ENCODE measurements at places on chromosomes 12 and 14. TPM values are rescaled to one million over a fixed set of nuclear protein-coding genes. Genes with fewer than 3 reads are reported as not detected.
A peak's percentile ranks its signal among the peaks of the same experiment; 100 is the strongest.

GRCh38 chr14:65332141-65332871, 80.2 kb upstream of the FUT8 start:
- DNase-seq = no peak

DNA sequence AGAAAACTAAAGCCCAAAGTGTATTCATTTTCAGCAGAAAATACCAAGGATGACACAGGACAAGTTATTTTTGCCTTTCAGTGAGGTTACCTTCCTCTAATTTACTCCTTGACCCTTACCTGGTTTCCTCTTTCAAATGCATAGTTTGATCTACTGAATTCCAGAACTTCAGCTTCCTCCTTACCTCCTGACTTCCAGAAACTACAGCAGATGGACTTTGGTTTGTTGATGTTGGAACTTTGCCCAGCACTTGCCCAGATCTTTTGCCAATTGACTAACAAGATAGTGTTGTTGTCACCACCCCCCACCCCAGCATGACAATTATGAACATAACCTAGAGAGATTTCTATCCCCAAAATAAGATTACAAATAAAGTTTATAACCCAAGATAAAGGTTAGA, 63.2 kb downstream of the NAV3 start:
- peak; percentile 44 for DNase-seq

GRCh38 chr14:70718383-70719118, 76.8 kb downstream of the TTC9 start:
- no peak for DNase-seq

DNA sequence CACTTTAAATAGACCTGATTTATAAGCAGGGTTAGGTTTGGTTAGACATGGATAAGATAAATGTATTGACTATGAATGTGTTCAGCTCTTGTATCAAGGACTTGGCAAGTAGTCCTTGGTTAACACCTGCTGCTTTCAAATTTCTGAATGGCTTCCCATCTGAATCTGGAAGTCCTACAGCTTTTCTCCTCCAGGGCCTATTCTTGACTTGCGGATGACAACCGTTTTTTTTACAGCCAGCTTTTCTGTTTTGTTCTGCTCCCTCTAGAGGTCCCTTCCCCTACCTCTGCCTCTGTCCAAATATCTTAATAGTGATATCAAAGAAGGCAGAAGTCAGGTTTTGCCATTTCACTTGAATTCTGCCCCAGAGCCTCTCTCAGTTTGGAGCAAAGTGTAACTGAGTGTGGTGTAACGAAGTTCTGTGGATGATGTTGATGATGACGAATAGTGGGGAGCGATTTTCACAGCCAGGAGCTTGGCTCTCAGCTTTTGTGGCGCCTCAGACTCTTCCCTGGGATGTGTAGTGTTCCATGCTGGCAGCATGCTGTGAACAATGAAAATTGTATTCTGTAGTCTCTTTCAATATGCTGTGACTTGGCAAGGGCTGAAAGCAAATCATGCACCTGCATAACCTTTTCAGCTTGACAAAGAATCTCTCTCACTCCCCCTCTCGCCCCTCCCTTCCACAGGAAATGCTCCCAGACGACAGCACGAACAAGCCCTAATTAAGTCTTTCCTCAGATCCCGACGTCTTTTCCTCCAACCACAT, 5.0 kb upstream of the SLC4A8 start:
- DNase-seq = no peak

The DAO gene
- total RNA-seq = not detected

The SLC25A21 gene
- total RNA-seq = 2.2 TPM

The ACSM4 gene
- total RNA-seq = not detected

- DNase-seq = no peak
Measured at GRCh38 chr12:14769466-14769968, 33.8 kb downstream of the WBP11 start.

DNA sequence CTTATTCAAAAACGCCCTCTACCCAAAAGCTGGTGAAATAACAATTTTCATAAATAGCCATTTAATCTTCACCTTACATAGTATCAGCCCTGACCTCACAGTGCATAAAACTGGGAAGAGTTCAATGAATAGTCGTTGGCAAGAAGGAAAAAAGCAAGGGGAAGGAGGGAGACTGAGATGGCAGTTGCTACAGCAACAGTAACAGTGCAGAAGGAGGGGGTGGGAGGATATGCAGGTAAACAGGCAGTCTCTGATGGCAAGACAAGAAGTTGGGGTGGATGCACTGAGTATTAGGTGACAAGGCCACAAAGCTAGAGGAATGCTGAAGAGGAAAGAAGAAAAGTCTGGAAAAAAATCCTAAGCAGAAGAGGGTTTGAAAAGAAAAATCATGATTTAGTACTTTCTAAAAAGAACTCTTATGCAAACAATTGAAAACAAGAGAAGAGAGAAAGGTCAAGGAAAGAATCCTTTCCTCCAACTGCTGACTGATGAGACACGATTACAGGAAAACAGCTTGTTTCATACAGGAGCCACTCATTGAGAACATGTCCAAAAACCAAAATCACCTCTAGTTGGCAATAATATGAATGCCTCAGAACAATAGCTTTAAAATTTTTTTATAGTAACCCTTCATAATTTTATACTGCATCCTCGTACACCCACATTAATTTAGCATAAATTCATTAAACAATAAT, 56.0 kb downstream of the DCAF5 start:
- no peak for DNase-seq

DNA sequence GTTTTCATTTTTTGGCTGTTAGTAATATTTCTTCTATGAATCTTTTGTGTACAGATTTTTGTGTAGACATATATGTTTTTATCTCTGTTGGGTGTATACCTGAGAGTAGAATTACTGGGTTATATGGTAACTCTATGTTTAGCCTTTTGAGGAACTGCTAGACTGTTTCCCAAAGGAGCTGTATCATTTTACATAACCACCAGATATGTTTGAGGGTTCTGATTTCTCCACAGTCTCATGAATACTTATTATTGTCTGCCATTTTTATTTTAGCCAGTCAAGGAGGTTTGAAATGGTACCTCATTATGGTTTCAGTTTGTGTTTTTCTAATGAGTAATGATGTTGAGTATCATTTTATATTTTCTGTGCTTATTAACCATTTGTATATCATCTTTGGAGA, 1.9 kb downstream of the PCNX4 start:
- DNase-seq = no peak

GRCh38 chr12:66255737-66256136, 46.6 kb upstream of the HELB start:
- DNase-seq = no peak

GRCh38 chr14:71261206-71261605, 353.9 kb downstream of the PCNX1 start:
- DNase-seq = no peak

GRCh38 chr12:94663071-94663470, 12.7 kb upstream of the TMCC3 start:
- no peak for DNase-seq

The TULP3 gene
- total RNA-seq = 14.3 TPM

The GPR135 gene
- 0.66 TPM for total RNA-seq
